ENCODE measurements at places on chromosomes 4 and X. TPM values are rescaled to one million over a fixed set of nuclear protein-coding genes. Genes with fewer than 3 reads are reported as not detected.

LEF1 gene
- 18.7 TPM for total RNA-seq

CCDC149 gene
- 0.86 TPM for total RNA-seq

RAB41 gene
- not detected for total RNA-seq

DMRTC1 gene
- total RNA-seq: not detected

USP17L20 gene
- not detected for total RNA-seq

GPR82 gene
- total RNA-seq: 1.3 TPM

TENM3 gene
- total RNA-seq: not detected

LYAR gene
- total RNA-seq: 55.8 TPM

TCEAL7 gene
- not detected for total RNA-seq

TCEAL9 gene
- not detected for total RNA-seq

MGARP gene
- 0.63 TPM for total RNA-seq

MED12 gene
- total RNA-seq: 115 TPM

TBX22 gene
- total RNA-seq: not detected

GPRASP1 gene
- 12.6 TPM for total RNA-seq

F8A3 gene
- total RNA-seq: 33.8 TPM

CENPVL3 gene
- not detected for total RNA-seq

TMSB15A gene
- not detected for total RNA-seq

GJB1 gene
- not detected for total RNA-seq

PPAT gene
- 6.2 TPM for total RNA-seq

REST gene
- total RNA-seq: 52.1 TPM

SERPINA7 gene
- not detected for total RNA-seq

CCDC158 gene
- not detected for total RNA-seq

TGIF2LX gene
- total RNA-seq: not detected

C4orf50 gene
- 0.63 TPM for total RNA-seq

SHOX gene
- total RNA-seq: not detected

SPIN4 gene
- 12.9 TPM for total RNA-seq

LRP2BP gene
- 2.2 TPM for total RNA-seq

All from natural killer cell (primary cell).